ENCODE measurements at places on chromosomes 11 and 22.

- no peak for DNase-seq
These were observed 2.2 kb downstream of the MAFF start for GRCh38 chr22:38203855-38204514.

- DNase-seq = no peak
These were observed 93.7 kb upstream of the SPON1 start for GRCh38 chr11:13868710-13869397.

DNA sequence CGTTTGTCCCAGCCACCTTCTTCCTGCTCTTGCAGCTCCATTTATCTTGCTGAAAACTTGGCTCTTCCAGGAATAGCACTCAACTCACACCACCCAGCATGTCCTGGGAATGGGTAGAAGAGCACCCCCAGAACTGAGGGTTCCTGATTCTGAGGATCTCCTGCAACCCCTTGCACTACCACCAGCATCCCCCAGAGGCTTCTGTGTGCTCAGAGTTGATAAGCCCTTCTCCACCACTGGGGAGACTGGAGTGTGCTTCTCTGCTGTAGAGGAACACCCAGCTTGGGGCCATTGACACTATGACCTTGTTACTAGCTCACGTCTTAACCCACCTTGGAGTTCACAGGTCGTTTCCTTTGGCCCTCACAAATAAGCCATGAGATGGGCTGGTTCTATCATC is 121.0 kb downstream of the GRIK4 start:
- DNase-seq = no peak

DNA sequence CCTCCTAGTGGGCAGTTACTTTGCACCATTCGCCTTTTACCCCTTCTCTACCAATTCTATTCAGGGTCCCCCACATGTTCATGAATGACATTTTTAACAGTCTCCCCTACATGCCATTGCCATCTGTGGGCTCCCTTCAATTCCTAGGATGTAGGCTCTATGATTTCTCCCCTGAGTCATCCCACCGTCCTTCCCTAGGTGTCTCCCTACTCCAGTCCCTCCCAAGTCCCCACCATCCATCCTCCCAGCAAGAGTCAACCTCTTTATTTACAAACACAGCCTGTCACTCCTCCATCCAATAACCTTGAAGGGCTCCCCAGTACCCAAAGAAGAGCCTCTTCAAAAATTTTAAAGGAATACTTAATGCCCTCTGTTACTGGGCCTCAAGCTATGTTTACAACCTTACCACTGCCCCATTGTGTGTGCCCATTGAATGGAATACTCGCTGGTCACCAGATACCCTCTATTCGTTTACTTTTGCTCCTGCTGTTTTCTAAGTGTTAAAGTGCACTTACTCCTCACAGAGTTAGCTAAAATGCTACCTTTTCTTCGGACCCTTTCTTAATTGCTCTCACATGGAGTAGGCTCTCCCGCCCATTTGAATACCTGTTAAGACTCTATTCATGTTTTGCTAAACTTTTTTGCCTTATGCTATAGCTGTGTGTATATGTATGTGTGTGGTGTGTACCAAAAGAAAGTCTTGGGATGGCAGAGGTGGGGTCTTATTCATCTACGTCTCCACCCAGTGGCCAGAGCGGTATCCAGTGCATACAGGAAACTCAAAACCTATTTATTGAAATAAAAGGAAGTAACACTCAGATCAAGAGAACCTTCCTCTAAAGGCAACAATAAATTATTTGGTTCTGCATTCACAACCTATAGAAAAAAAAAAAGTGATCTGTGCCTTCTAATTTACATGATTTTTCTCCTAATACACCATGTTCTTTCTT is 235.8 kb upstream of the CCDC90B start:
- DNase-seq = no peak

GRCh38 chr22:40123387-40123786 is 54.3 kb upstream of the TNRC6B start:
- DNase-seq = no peak

- DNase-seq = no peak
These were observed 35.8 kb downstream of the MTNR1B start for GRCh38 chr11:93005239-93005638.

- DNase-seq = no peak
These were observed 282.8 kb downstream of the MN1 start for GRCh38 chr22:27518531-27519340.

DNA sequence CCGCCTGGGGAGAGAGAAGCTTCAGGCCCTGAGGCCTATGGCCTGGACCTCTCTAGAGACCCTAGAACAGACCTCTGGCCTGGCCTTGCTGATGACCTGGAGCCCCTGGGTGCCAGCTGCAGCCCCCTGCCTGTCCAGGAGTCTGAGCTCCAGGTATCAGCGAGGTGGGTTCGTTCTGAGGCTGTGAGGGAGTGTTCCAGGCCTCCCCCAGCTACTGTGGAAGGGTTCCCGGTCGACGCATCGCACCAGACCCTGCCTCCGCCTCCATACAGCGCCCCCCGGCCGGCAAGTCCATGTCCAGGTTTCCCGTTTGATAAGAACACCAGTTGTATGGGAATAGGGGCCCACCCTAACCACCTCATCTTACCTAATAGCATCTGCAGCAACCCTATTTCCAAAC is 111.1 kb downstream of the KCNQ1 start:
- no peak for DNase-seq

DNA sequence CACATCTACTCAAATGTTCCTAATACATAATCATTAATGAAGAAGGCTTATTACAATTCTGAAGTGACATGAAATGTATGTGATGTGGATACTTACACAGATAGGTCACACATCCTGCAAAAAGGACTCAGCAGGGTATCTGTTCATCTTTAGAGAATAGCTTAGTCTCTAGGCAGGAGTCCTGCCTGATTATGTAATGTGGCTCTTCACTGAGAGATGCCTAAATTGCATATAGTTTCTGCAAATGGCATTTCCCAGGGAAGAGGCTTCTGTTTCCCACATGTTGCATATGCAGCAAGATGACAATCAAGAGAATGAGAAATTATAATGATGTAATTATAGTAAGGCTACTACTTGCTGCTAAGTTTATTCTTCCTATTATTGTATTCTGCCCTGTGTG is 58.8 kb upstream of the SLC36A4 start:
- DNase-seq = no peak

DNA sequence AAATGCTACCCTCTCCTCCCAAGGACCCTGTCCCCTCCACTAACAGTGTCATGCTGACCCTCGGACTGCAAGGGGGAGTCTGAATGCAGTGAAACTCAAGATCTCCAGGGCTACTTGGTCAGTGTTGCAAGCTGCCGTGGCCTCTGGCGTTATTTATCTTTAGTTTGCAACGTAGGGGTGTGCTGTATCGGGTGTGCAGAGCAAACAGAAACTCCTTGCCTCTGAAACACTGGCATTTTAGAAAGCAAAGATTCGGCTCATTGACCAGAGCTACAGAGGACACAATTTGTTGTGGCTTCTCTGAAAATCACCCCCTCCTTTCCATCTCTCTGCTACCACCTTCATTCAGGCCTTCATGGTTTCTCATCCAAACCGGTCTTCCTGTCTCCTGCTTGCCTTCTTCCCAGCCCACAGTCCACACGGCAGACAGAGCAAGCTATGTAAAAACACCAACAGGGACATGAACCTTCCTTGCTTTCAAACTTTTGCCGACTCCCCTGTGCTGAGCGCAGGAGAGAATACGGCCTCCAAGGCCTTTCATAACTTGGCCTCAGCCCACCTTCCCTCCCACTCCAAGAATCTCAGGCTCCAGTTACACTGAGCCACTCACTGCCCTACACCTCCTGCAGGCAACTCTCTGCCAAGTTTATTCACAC is 14.9 kb downstream of the FZD4 start:
- no peak for DNase-seq

- DNase-seq = peak; percentile 36
These were observed 57.1 kb downstream of the PARVB start for GRCh38 chr22:44080936-44081861.

DNA sequence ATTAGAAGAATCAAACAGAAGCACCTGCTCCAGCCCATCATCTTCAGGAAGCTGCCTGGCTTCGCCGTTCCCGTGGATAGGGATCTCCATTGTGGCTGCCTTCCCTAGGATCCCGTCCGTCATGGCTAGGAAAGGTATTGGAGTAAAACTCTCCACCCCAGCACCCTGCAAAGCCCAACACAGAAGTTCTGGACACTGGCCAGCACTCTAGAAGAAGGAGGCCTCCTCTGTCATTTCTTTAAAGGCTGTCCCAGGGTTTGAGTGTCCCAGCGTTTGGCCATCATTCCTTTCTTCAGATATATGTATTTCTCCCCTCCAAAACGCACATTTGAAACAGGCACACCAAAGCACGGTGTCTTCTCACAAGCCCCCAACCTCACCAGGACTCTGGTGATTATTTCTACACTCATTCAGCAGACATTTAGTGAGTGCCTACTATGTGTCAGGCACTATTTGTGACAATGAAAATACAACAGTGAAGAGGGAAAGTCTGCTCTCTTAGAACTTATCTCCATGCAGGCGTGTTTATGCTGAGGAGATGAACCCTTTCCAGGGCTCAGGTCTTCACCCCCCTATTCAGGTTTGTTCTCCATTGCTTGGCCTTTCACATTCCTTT is 724 bp downstream of the ARFIP2 start:
- DNase-seq = no peak

GRCh38 chr11:2612884-2613571 is 86.8 kb downstream of the KCNQ1OT1 start:
- DNase-seq = no peak

- no peak for DNase-seq
These were observed 119.8 kb downstream of the CSTPP1 start for GRCh38 chr11:47056261-47056915.

DNA sequence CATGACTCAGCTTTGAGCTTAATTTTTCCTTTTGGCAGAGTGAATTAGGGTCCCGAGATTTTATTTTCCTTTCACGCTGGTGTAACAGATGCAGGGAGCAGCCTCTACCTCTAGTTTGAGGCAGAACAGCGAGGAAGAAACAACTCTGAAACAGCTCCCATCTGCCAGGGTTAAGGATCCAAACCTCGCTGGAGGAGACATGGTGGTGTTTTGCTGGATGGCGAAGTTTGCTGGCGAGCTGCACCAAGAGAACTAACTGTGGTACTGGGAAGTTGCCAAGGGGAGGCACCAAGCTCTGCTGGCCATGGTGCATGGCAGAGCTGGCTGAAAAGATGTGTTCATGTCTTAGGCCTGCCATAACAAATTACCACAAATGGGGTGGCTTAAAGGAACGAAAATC is 7.6 kb upstream of the ALKBH3 start:
- no peak for DNase-seq

GRCh38 chr11:120137611-120138521 is at the start of gene TRIM29:
TSS of gene TRIM29 (minus strand) at chr11:120138113. CDS start at chr11:120138031, 82 bp downstream.
- DNase-seq = no peak

GRCh38 chr11:61966734-61967115 is 709 bp downstream of the FTH1 start:
- DNase-seq = no peak

DNA sequence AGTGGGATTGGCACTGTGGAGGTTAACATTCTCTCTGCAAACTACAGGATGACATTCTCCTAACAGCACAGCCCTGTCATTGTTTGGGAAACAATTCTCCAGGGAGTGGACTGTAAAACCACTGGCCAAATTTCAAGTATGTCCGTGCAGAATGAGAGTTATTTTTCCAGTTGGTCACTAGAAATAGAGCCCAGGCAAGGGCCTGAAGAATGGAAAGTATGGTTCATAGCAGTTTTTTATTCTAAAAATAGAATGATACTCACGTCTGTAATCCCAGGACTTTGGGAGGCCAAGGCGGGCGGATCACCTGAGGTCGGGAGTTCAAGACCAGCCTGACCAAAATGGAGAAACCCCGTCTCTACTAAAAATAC is 39.0 kb upstream of the CD44 start:
- no peak for DNase-seq

- DNase-seq = peak; percentile 50
These were observed 27.8 kb upstream of the ROBO3 start for GRCh38 chr11:124837491-124837856.

DNA sequence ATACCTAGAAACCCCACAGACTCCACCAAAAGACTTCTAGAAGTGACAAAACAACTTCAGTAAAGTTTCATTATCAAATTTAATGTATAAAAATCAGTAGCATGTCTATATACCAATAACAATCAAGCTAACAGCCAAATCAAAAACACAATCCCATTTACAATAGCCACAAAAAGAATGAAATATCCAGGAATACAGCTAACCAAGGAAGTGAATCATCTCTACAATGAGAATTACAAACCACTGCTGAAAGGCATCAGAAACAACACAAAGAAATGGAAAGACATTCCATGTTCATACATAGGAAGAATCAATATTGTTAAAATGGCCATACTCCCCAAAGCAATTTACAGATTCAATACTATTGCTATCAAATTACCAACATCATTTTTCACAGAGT is 46.0 kb downstream of the PRCP start:
- no peak for DNase-seq

GRCh38 chr22:33300165-33300564 is 242.0 kb upstream of the SYN3 start:
- DNase-seq = no peak

- no peak for DNase-seq
These were observed 84.5 kb downstream of the BCR start for GRCh38 chr22:23264610-23265367.

GRCh38 chr22:21633481-21633880 is 921 bp downstream of the CCDC116 start:
- DNase-seq = no peak

DNA sequence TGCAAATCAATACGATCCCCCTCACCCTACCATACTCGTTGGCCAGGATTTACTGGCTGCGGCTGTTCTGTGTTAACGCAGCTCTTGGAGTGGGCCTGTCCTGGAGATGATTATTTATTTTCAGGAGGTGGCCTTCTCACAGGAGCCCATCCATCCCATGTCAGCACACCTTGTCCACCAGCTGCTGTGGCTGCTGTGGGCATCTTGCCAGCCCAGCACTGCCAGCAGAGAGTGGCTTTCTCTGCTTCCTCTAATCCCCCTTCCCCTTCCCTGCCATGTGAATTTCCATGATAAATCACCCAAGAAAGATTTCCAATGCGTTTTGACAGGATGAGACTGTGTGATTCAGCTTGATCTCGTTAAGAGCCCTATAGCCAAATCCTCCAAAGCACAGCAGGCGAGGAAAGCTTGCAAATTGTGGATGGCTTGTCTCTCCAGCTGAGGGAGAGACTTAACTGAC is 309.1 kb upstream of the C11orf87 start:
- DNase-seq = no peak
